Lung (tissue), 17 donors: ENCODE measurements at places on chromosomes 6 and 20. TPM values are rescaled to one million over a fixed set of nuclear protein-coding genes. Genes with fewer than 3 reads are reported as not detected.
A peak's percentile ranks its signal among the peaks of the same experiment; 100 is the strongest.

DNA sequence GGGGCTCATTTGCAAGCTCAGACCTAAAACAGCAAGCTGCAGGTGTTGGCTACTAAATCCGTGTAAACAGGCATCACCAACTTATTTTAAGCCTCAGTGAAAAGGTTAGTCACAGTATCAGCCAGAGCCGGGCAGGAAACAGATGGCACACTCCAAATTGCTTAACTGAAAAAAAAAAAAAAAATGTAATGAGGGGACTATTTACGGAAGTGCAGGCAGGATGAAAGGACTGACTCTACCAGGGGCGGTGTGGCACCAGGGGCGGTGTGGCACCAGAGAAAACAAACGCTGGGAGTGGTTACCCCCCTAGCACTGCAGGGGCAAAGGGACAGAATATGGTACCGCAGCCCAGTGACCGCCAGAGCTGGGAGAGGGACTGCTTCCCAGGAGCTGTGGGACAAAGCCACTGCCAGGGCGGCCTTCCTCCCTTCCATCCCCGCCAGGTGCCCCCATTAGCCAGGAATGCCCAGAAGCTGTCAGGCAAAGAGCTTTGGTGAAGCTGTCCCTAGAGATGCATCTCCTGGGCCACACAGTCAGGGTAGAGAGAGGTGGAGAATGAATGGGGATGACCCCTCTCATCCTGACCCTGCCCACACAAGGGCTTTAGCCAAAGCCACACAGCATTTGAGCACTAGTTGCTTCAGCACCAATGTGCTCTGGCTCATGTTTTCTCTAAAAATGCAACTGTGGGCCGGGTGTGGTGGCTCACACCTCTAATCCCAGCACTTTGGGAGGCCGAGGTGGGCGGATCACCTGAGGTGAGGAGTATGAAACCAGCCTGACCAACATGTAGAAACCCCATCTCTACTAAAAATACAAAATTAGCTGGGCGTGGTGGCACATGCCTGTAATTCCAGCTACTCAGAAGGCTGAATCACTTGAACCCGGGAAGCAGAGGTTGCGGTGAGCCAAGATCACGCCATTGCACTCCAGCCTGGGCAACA is 39.6 kb upstream of the GFOD1 start:
- DNase-seq, result no peak

DNA sequence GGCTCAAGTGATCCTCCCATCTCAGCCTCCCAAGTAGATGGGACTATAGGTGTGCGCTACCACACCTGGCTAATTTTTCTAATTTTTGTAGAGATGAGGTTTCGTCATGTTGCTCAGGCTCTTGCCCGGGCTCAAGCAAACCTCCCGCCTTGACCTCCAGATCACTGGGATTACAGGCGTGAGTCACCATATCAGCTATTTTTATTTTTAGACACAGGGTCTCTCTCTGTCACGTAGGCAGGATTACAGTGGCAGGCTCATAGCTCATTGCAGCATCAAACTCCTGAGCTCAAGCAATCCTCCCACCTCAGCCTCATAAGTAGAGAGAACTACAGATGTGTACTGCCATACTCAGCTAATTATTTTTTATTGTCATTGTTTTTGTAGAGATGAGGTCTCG is 41.7 kb downstream of the SLC23A2 start:
- no peak for DNase-seq

- no peak for DNase-seq
These were observed 48.8 kb upstream of the EPB41L1 start for GRCh38 chr20:36105711-36106226.

DNA sequence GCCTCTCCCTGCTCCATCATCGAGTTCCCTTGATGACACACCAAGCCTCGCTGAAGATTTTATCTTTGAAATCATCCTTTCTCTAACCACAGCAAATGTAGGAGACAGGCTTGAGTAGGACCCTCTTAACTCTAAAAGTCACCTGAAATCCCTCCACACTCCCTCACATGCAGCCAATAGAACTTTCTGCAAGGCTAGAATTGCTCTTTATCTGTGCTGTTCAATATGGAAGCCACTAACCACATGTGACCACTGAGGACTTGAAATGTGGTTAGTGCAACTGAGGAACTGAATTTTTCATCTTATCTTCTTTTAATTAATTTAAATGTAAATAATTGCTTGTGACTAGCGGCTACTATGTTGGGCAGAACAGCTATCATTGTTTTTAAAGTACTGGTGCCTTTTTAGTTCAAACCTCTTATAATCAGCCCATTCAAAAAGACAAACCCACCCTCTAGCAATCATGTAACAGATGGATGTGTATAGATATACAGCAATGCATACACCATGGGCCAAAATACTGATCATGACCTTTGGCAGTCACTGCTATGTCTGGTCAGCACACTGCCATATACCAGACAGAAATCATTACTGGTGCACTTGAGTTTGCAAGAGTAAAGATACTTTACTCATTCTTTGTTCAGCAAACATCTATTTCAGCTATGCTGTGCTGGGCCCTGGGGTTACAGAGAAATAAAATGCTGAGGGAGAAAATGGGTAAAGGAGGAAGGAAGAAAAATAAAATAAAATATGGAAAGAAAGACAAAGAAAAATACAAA is 50.0 kb downstream of the GFOD1 start:
- DNase-seq, result no peak

DNA sequence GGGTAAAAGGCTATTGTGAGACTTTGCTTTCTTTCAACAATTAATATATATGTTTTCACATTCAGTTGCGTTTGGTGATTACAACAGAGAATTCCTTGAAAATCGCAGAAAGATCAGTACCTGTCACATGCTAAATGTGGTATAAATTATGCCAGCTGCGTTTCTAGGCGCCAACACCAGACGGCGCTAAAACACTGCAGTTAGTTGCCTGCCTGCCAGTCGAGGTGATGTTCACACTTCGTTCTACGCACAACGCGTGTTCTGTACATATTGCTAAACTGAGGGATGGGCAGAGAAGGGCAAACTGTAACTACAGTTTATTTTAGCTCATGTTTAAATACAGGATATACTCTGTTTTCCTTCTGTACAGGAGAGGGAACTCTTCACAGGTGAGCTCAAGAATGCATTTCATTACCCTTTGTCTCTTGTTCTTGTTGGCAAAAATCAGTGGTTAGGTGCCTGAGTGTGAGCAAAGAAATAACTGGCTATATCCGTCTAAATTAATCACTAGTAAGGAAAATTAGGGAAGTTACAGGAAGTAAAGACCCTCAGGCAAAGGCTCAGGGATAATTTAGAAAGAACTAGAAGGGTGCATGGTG is 100.1 kb upstream of the RGS17 start:
- peak; percentile 65 for DNase-seq

- DNase-seq, result no peak
These were observed 146.5 kb downstream of the SYCP2 start for GRCh38 chr20:59786801-59787537.

- peak; percentile 6 for DNase-seq
These were observed 640.0 kb upstream of the GJE1 start for GRCh38 chr6:141492521-141493284.

DNA sequence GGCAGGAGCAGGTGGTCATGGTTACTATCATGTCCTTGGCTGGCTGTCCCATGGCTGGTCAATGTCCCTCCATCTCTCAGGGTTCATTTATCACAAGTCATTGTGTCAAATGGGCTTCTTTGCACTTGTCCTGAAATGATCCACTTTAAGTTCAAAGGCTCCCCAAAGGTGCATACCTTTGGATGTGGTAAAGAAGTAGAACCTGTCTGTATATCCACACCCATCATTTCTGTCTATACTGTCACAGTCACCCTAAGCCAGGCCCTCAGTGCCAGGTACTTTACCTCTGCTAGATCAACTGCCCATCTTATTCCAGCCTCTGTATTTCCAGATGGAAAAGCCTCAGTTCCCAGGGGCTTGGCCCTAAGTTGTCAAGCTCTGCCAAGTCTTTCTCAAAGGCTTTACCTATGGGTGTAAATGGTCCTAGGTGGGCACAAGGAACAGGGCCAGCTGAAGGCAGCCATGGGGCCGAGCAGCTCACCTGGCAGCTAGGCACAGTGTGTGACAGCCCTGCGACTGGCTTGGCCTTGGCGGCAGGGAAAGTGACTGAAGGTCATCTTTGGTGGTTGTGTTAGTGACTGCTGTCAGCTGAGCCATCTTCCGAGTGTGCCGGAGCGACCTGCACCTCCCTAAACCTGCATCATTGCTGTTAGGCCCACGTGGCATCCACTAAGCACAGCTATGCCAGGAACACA is 198.4 kb downstream of the SYNDIG1 start:
- no peak for DNase-seq

DNA sequence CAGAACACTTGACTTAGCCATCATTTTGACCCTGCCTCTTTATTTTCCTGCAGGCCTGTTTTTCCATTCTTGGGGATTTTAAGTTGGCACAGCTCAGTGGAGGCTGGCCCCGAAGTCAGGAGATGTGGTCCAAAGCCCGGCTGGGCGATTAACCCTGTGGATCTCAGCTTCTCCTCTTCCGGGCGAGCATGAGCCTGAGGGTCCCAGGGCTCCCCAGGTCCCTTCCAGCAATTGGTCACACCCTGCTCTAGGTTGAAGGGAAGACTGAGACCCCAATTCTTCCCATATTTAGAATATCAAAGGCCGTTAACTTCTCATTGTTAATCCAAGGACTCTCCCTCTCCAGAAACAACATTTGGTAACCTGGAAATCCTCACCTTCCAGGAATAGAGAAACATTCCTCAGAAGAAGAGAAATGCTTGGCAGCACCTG is 2.3 kb downstream of the THBS2 start:
- no peak for DNase-seq

DNA sequence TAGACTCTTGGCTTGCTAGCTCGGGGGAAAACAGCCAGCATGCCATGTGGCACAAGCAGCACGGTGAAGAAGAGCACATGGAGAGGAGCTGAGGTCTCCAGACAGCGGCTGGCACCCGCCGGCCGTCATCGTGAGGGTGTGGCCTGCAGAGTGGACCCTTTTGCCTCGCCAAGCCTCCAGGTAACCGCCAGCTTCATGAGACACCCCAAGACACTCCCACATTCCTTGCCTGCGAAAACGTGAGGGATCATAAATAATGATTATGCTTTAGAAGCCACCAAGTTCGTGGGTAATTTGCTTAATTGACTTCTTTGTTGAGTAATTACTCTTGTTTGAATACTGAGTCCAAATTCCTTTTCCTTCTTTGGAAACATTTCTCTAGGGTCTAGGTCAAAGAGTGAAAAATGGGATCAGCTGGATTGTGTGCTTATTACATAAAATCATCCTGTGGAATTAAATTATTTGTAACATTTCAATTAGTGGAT is 23.2 kb downstream of the FAM50B start:
- DNase-seq, result no peak

- DNase-seq, result no peak
These were observed 93.6 kb downstream of the RIMS1 start for GRCh38 chr6:71979911-71980310.

- peak; percentile 65 for DNase-seq
These were observed 2.0 kb downstream of the FOXC1 start for GRCh38 chr6:1611572-1612298.

DNA sequence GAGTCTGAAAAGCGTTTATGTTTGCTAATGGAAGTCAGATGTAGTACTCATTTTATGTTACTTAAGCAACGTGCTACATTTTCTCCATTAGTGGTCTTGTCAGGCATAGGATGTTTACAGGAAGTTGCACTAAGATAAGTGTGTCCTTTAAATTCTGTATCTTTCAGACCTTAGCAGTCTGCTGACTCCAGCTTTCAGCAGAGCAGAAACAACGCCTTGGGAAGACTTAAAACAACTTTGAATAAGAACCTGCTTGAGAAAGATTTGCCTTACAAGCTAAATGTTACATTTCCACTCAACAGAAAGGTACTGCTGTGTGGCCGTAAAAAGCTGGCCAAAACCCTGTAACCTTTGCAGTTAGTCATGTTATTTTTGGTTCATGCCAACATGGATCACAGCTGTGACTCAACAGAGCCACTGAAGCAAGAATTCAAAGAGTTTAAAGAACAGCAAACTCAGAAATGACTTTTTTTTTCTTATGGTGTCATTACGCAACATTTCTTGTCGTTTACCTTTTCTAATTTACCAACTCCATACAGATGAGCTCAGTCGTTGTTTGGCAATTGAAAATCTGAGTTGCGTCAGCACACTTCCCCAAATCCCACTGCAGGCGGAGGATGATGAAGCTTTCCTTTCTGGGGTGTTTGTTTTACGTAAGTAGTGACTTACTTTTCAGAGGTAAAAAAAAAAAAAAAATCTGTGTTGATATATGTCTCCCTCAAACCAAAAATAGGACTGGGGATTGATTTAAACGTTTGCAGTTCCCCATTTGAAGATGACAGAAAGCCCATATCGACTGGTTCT is 27.9 kb upstream of the BMP6 start:
- peak; percentile 76 for DNase-seq

DNA sequence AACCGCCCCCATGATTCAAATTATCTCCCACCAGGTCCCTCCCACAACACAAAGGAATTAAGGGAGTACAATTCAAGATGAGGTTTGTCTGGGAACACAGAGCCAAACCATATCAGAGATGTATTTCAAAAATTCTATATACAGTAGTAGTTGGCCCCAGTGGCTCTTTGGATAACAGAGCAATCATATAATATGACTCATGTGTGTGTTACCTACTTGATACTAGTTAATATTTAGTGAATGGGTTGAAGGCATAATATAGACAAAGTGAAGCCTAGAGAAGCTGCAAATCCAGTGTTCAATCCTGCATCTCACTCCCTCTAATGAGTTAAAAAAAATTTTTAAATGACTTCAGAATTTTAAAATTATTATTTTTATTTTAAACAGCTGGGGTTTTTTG is 43.2 kb downstream of the KAT14 start:
- no peak for DNase-seq

DNA sequence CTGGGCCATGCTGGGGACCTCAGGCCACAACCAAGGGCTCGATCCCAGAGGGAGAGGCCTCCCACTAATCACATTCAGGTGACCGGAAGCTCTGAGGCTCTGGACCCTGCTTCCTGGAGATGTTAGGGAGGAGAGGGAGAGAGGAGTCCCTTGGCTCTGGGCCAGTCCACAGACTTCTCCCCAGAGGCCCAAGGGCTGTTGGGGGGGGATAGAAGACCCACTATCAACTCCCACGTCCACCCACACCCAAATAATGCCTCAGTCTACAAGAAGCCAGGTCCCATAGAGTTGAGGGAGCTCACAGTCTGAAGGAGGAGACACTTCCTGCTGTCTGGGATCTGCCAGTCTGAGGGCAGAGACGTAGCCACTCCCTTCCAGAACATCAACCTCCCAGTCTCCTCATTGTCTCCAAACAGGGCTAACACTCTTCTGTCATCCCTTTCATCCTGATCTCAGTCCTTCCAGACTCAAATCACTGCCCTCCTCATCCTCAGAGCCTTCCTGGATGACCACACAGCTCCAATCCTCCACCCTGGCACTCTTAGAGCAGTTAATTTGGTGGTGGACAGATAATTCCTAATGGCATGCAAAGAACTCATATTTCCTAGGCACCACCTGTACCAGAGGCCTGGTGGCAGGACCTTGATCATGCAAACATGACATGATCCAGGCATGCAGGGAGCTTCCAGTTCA is 69.9 kb downstream of the MRPL14 start:
- DNase-seq, result no peak

DNA sequence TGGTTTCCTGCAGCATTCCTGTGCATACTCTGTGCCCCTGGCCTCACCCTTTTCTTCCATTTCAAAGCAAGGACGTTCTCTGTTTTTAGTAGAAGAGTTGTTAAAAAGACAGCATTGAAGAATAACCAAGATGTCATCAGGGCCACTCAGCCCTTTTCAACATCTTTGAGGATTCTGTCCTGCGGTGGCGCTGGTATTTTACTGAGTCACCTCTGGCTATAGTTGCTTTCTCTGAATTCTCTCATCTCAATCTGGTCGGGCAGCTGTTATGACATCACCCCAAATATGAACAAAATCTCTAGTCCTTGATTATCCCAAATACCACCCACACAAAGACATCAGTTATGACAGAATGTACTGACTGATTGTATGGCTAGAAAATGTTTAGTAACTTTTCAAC is 204.2 kb downstream of the GRIK2 start:
- DNase-seq, result no peak

The DYNLT2 gene
- 0.69 TPM for polyA plus RNA-seq

The TNF gene
- 15.7 TPM for polyA plus RNA-seq
